SJCRH30 (cell line): ENCODE measurements at places on chromosomes 2 and 18.

- peak overlapping the region; percentile 30 for H3K27ac ChIP-seq
- no peaks in the 10 kb centered on the region for H3K27me3 ChIP-seq
- H3K4me1 ChIP-seq, result peaks cover 73% of the 10 kb centered on the region
- no peak overlapping the region for H3K4me3 ChIP-seq
- DNase-seq, result peak; percentile 93
These were observed 42.9 kb downstream of the TMEFF2 start for GRCh38 chr2:192151853-192152252.

GRCh38 chr2:70570041-70570661, 16.5 kb upstream of the TGFA start:
- no peak for DNase-seq
- no peaks in the 10 kb centered on the region for H3K27me3 ChIP-seq
- H3K4me1 ChIP-seq, result peaks cover 10% of the 10 kb centered on the region
- H3K4me3 ChIP-seq, result no peak overlapping the region
- no peak overlapping the region for H3K27ac ChIP-seq

- no peak overlapping the region for H3K27ac ChIP-seq
- H3K4me3 ChIP-seq, result peak overlapping the region; percentile 14
- H3K4me1 ChIP-seq, result peaks cover 18% of the 10 kb centered on the region
- H3K27me3 ChIP-seq, result no peaks in the 10 kb centered on the region
- peak; percentile 81 for DNase-seq
These were observed 49.9 kb upstream of the DAPL1 start for GRCh38 chr2:158745067-158745865.

DNA sequence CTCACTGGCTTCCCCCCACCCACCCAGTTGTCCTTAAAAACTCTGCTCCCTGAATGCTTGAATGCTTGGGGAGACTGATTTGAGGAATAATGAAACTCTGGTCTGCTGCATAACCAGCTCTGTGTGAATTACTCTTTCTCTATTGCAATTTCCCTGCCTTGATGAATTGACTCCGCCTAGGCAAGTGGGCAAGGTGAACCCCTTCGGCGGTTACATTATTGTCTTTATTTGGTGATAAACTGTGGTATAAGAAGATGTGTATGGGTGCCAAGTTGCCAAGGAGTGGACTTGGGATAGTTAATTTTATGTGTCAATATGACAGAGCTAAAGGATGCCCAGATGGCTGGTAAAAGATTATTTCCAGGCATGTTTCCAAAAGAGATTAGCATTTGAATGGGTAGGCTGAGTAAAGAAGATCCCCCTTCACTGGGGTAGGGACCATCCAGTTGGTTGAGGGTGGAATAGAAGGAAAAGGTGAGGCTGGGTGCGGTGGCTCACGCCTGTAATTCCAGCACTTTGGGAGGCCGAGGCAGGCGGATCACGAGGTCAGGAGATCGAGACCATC, 98.5 kb upstream of the HAAO start:
- H3K27ac ChIP-seq, result no peak overlapping the region
- no peak for DNase-seq
- H3K27me3 ChIP-seq, result no peaks in the 10 kb centered on the region
- no peaks in the 10 kb centered on the region for H3K36me3 ChIP-seq
- no peaks in the 10 kb centered on the region for H3K4me1 ChIP-seq

- H3K36me3 ChIP-seq, result no peaks in the 10 kb centered on the region
- no peak overlapping the region for H3K27ac ChIP-seq
- H3K27me3 ChIP-seq, result no peaks in the 10 kb centered on the region
- peaks cover 33% of the 10 kb centered on the region for H3K4me1 ChIP-seq
These were observed 145.9 kb downstream of the KLHL29 start for GRCh38 chr2:23530909-23531276.
